HFFc6 (cell line): ENCODE measurements at places on chromosomes 2 and 18. TPM values are rescaled to one million over a fixed set of nuclear protein-coding genes. Genes with fewer than 3 reads are reported as not detected.

Gene NGEF
- total RNA-seq = not detected in 3 replicates

Gene ANKRD30BL
- not detected in 3 replicates for total RNA-seq

Gene DLX1
- total RNA-seq = 8.7 to 13.9 TPM (median 12.7 TPM) in 3 replicates

Gene SRD5A2
- not detected in 3 replicates for total RNA-seq

Gene CCBE1
- 152 and 204 TPM in 2 replicates for total RNA-seq

Gene DNAH6
- 0.05 to 0.11 TPM in 2 of 3 replicates, not detected in the other for total RNA-seq

Gene FTCDNL1
- total RNA-seq = 0.49 to 0.71 TPM (median 0.63 TPM) in 3 replicates

Gene C2orf80
- not detected in 3 replicates for total RNA-seq

Gene OTOS
- not detected in 3 replicates for total RNA-seq

Gene SULT1C4
- not detected in 3 replicates for total RNA-seq

Gene TMEM198
- 2.1 to 2.6 TPM (median 2.5 TPM) in 3 replicates for total RNA-seq

Gene CIB4
- total RNA-seq = not detected in 3 replicates

Gene INHA
- 0.14 and 0.60 TPM in 2 replicates for total RNA-seq

GRCh38 chr2:241376808-241377207 lies 20.7 kb downstream of the FARP2 start:
- DNase-seq = no peak

GRCh38 chr2:10444463-10444862 lies 3.7 kb downstream of the ODC1 start:
- no peak for DNase-seq

DNA sequence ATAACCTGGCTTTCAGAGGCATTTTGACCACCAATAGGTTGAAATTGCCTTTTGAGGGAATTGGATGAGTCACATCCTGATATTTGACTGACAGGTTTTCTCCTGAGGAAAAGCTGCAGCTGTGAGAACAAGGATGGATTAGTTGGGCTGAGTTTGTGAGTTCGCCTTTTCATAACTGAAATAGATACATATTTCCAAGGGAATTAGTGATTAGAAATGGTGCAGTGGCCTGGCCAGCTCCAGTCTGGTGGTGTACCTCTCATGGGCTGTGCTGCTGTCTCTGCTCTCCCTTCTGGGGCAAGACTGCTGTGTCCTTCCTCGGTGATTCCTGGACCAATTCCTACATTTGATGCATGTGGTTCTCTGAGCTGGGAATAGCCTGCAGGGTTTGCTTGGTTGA lies 341.3 kb downstream of the TSN start:
- no peak for DNase-seq

GRCh38 chr2:213232649-213233437 lies 51.4 kb upstream of the SPAG16 start:
- DNase-seq = peak; percentile 10

DNA sequence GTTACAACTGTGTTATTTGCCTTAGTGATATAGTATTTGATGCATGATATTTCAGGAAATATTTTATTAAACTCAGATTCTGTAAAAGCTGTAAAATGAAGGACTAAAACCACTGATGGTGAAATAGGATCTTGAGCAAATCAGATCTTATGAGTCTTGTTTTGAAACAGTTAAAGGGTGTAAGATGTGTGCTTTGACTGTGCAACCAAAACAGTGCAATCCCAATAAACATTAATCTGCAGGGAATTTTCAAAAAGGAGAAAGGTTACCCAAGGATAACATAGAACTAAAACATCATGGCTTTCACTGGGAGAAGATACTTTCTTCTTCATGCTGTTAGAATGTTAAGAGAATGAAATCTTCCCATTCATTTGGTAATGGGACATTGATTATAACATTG lies 378.7 kb downstream of the PARD3B start:
- DNase-seq = no peak

GRCh38 chr2:148670773-148671172 lies 26.2 kb downstream of the EPC2 start:
- DNase-seq = peak; percentile 37

DNA sequence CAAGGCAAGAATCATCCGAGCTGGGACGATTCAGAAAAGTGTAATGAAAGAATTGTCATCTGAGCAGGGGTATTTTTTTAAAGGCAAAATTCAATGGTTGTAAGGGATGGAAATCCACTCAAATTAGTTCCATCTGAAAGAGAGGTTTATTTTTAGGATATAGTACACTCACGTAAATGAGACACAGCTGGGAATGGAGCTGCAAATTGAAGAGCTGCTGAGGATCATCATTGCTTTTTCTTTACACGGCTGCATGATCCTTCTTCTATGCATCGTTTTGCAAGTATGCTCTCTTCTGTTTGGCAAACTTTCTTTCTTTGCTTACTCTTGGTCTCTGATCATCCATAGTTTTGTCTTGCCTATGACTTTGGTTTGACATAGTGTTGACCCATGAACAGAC lies 27.4 kb upstream of the CUL3 start:
- no peak for DNase-seq

GRCh38 chr2:46162329-46163097 lies 134.7 kb upstream of the EPAS1 start:
- no peak for DNase-seq

- DNase-seq = no peak
Observed at GRCh38 chr18:79753391-79753851, 44.3 kb upstream of the KCNG2 start.

DNA sequence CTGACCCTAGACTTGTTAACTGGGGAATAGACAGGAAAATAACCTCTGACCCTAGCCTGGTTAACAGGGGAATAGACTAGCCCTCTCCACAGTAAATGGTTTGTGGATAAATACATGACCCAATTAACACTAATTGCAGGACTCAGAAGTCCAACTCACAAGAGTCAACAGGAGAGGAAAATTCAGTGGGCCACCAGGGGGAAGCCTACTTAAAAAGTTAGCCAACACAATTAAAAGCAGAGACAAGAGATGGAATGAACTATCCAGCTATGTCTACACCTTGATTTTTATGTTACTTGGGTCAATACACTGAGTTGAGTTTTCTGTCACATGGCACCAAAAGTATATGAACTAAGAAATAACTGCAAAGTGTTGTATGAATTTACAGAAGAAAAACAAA lies 158.8 kb upstream of the SLC39A10 start:
- DNase-seq = no peak

DNA sequence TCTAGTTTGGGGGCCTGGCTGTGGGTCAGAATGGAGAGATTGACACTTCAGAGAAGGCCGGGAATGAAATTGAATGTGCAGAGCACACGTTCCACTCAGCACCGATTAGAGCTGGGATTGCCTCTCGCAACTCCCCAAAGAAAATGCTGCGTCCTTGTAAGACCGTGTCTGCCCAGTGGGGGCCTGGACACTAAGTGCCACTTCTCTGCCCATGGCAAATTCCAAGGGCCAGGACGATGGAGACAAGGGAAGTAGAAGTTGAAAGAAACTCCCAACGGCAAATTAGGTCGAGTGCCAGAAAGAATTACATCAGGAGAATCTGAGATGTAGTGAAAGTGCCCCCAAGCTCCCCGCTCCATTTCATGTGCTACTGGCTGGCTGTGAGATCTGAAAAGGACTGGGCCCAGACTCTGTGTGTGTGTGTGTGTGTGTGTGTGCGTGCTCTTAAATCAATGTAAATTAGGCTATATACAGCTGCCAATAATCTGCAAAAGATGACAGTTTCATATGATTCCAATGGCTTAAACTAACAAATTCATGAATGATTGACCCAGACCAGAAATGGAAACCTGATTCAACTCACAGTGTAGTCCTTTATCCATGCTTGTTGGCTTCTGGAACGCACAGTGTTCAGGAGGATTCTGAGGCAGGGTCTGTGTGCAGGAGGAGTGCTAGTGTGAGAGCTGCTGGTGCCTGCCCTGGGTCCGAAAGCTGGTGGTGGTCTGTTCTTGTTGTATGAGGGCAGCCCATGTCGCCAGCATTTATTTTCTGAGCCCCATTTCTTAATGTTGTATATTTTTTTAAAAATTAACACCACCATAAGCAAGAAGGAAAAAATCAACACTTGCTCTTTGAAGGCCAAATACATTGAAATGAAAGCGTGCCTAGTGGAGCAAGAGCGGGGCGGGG lies 234.3 kb downstream of the AGAP1 start:
- DNase-seq = no peak

GRCh38 chr2:43429369-43429768 lies 166.5 kb downstream of the THADA start:
- DNase-seq = no peak

DNA sequence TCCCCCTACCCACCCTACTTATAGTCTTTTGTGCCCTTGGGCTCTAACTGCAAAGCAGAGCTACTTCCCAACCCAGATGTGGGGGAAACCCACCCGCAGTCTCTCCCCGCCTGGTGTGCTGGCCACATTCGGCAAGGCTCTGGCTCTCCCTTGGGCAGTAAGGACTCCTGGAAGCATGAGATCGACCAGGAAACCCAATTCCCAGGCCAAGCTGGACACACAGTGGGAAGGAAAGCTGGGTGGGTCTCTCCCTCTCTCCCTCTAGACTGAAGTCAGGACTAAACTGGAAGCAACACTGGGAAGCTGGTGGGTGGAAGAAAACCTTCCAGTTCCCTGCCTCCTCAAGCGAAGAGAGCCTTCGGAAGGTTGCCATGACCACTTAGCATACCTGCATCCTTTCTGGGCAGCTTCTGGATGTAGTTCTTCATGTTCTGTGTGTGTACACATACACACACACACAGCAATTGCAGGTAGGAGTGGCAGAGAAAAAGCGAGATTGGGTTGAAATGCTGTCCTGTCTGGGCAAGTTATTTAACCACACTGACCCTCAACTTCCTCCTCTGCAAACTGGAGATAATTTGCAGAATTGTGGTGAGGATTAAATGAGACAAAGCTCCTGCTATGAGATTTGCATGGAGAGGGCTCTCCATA lies 33.9 kb downstream of the ZBTB7C start:
- no peak for DNase-seq

GRCh38 chr2:156476850-156477206 lies 40.6 kb downstream of the GPD2 start:
- peak; percentile 66 for DNase-seq

- peak; percentile 24 for DNase-seq
Observed at GRCh38 chr2:135709992-135710391, 31.7 kb upstream of the UBXN4 start.
